ENCODE measurements at places on chromosomes 13 and 19.

GRCh38 chr19:45346449-45346848 is 5.9 kb downstream of the KLC3 start:
- DNase-seq, result no peak

DNA sequence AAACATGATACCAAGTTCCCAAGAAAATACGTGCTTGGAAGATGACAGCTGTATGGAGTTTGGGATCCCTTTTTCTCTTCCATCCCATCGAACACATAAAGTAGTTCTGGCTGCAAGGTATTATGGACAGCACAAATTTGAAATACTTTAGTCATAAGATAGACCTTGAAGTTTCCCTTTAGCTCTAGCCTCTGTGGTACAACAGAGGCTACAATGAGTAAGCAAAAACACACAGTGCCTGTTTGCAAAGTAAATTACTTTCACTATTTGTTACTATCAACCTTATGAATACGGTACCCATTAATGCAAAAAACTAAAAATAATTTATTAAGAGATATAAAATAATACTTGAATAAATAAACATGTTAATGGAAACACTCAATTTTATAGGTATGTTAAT is 21.0 kb upstream of the LRCH1 start:
- DNase-seq, result no peak

DNA sequence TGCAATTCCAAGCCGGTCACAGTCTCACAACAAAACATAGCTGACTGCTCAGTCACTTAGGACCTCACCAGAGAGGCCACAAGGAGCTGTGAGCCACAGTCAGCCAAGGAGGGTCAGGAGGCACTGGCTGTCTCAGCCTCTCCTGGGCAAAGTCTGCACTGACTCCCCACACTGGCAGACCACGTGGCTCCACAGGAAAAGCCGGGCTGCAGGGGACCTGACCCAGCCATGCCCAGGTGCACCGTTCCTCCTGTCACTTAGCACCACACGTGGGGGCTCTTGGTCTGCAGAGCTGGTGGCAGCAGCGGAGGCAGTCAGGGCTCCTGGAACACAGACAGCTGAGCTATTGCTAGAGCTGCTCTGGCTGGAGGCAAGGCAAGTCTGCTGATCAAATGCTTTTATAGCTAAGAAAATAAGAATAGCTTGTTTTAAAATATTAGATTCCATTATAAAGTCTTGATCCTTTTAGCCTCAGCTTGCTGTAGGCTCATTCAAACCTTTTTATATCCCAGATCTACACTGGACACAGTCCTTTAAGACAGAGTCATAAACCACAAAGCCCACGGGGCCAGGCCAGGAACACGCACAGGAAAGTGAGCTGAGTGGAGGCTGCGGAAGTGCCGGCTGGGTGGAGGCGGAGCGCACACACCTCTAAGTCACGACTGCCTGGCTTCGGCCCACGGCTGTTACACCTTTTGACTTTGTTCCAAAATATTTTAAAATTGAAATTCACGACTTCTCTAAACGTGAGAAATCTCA is 744.1 kb downstream of the UQCRFS1 start:
- no peak for DNase-seq

DNA sequence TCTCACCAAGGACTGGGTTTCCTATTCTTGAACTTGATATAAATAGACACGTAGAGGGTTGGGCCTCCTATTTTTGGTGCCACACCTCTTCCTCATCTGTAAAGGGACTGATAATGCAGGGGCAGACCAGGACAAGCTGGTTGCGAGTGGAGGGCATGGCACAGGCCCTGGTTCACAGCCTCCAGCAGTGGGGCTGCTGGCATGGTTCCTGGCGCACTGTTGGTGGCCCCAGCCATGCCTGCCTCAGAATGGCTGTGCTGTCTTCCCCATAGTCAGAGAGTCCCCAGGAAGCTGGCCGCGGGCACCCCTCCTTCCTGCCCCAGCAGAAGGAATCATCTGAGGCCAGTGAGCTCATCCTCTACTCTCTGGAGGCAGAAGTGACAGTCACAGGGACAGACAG is 10.5 kb upstream of the OVOL3 start:
- no peak for DNase-seq

DNA sequence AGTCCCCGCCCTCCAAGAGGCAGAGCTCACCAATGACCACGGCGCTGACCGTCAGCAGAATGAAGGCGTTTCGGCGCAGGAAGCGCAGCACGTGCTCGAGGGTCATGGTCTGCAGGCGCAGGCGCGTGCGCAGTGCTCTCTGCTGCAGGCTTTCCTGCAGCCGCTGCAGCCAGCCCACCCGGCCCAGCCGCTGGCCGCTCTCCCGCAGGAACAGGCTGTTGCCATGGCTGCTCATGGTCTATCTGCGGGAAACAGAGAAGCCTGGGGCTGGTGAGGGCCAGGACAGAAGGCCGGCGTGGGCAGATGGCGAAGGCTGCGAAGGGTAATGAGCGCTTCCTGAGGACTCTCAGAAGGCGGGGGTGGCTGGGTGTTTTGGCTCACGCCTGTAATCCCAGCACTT is 7.0 kb downstream of the SLC1A6 start:
- DNase-seq, result no peak

DNA sequence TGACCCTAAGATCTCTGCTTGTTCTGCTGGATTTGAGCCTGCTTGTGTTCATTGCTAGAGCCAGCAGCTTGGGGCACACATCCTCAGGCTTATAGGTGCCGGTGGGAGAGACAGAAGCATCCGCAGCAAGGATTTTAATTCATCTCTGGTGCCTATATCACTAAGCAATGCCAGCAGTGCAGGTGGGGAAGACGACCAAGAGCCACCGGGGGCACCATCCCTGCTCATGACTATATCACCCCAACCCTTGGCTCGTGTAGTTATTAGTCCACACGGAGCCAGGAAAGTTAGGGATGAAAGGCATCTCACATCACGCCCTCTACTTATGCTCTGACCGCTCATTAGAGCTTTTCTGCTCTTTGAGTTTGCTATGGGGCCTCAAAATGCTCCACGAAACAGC is 298.2 kb downstream of the DCLK1 start:
- DNase-seq, result no peak

GRCh38 chr19:33878910-33879810 is 82.5 kb downstream of the KCTD15 start:
- DNase-seq, result no peak

GRCh38 chr13:36074659-36075058 is 56.5 kb downstream of the DCLK1 start:
- no peak for DNase-seq

- no peak for DNase-seq
Measured at GRCh38 chr13:93305886-93306285, 79.3 kb downstream of the GPC6 start.

GRCh38 chr13:79485014-79485811 is 4.3 kb downstream of the NDFIP2 start:
- DNase-seq, result no peak

DNA sequence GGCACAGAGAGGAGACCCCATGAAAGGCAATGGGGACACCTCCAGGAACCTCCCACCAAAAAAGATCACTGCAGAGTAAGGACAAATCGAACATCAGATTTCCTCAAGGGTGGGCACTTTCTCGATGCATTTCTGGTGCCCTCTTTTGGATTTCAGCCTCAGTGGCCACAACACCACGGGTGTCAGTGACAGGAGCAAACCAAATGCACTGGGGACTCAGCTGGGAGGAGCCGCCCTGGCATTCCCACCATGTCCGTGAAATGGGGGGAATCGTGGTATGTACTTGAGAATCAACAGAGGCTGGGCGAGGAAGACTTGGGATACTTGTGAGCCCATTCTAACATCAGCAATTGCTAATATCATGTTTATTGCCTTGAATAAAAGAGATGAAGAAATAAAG is 16.3 kb downstream of the FAM187B start:
- no peak for DNase-seq

DNA sequence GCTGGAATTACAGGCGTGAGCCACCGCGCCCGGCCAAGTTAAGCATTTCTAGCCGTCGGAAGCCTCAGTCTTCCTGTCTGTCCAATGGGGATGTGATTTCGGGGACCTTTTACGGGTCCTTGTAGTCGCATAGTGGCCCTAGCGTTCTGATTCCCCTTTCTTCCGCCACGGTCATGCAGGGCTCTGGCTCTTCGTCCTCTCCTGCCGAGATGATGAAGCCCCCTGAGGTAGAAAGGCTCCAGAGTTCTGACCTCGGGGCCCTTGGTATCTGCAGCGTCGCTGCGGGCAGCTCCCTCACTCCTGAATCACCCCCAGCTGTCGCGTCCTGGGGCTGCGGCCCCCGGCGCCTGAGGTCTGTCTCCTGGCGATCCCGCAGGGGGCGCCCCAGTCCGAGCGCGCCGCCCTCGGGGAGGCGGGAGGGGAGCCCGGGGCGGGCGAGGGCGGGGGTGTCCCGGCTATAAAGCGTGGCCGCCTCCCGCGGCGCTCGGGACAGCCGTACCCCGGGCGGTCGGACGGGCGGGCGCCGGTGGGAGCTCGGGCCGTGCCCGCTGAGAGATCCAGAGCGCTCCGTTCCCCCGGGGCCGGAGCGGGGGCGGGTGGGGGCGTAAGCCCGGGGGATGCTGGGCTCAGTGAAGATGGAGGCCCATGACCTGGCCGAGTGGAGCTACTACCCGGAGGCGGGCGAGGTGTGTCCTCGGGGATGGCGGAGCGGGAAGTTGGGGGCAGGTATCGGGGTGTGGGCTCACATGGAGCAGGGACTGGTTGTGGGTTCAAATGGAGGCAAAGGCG is at the start of gene FOXA3:
Gene FOXA3 (plus strand): TSS at position 487 of the 789 bp plus-strand sequence. CDS start 131 bp downstream, at position 618.
- DNase-seq, result no peak

DNA sequence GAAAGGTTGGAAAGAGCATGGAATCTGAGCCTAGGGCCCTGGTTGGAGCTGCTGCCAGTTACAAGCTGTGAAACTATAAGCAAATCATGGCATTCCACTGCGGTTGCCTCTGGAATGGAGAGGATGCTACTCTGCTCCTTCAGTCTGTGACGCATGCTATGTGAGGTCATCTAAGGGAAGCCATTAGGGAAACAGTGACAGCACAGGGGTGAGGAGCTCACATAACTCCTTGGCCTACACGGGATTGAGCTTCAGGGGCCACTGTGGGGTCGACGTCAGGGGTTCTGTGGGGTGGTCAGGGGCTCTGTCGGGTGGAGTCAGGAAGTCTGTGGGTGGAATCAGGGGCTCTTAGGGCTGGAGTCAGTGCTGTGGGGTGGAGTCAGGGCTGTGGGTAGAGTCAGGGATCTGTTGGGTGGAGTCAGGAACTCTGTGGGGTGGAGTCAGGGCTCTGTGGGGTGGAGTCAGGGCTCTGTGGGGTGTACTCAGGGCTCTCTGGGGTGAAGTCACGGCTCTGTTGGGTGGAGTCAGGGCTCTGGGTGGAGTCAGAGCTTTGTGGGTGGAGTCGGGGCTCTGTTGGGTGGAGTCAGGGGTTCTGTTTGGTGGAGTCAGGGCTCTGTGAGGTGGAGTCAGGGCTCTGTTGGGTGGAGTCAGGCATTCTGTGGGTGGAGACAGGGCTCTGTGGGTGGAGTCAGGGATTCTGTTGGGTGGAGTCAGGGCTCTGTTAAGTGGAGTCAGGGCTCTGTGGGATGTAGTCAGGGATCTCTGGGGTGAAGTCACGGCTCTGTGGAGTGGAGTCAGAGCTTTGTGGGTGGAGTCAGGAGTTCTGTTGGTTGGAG is 35.8 kb upstream of the MEDAG start:
- peak; percentile 53 for DNase-seq

GRCh38 chr19:39372047-39372802 is 18.7 kb downstream of the PAF1 start:
- DNase-seq, result no peak

- DNase-seq, result no peak
Measured at GRCh38 chr13:31029102-31029501, 96.6 kb downstream of the TEX26 start.

DNA sequence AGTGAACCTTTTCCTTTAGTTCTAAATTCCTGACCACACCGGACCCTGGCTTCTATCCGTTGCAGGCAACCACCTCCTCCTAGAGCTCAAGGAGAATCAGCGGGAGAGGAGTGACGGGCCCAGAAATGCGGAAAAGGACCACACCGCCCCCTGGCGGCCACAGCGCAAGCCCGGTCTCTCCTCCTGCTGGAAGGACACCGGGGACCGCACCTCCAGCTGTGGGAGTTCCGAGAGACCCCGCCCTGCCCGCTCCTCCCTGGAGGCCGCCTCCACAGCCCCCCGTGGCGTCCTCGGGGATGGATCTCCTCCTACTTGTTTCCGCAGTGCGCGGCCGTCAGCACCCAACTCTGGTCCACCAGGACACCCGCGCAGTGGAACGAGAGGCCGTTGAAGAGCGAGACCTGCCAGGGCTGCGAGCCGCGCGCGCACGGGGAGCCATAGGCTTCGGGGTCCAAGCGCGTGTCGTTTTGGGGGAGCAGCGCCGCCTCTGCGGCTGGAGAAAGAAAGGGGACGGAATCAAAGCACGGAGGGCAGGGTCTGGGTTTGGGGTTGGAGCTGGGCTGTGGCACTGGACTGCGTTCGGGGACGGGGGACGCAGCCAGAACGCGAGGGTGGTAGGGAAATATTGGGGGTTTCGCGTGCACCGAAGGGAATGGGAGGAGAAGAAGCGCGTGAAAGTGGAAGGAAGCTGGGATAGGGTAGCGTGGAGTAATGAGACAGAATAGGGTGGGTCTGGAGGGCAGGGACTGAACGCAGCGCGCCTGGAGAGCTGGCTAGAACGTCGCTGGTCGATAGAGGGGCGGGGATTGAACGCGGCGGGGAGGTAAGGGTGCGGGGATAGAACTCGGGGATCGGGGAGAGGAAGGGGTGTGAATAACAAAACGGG is 2.5 kb downstream of the KLK10 start:
- DNase-seq, result peak; percentile 70

DNA sequence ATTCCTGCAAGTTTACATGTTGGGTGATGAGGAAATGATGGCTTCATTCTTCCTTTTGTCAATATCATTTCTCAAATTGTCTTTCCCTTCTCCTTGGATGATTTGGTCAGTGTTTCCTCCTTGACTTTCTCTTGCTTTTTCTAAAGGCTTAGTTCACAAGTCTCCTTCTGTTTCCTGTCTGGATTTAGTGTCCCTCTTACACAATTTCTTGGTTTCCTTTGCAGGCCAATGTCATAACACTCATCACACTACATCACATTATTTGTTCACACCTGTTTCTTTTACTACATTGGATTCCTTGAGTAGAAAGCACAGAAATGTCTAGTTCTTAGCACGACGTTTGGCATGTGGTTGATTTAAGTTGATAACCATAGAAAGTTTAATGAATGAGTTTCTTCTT is 490.7 kb downstream of the TDRD3 start:
- DNase-seq, result no peak

DNA sequence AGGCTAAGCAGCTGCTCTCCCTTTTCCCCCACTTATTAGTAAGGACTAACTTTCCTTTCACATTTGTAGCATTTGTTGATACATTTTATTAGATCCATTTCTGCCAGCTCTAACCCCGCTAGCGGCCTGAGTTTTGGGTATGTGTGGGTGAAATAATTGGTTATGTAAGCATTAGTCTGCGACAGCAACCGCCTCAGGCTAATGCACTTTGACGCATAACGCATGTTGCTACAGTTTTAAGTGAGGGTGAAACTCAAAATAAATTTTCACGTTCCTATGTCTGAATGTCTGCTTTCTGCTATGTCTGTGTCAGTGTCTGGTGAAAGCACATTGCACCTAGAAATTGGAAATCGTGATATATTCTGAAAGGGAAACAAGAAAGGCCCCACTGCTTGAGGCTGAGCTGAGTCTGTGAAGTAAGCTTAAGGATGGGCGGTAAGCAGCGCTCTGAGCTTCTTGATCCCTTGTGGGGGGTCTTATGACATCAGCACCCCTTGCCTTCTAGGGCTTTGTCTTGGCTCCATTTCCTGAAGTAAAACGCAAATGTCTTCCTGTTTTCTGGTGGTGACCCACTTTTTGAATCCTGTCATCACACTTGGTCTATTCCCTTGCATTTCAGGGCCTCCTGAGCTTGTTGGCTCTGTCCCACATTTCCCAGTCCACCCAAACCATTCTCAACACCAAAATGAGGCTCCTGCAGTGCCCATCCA is 648.3 kb upstream of the ARGLU1 start:
- DNase-seq, result no peak
